ENCODE measurements at places on chromosomes 5 and 9.

DNA sequence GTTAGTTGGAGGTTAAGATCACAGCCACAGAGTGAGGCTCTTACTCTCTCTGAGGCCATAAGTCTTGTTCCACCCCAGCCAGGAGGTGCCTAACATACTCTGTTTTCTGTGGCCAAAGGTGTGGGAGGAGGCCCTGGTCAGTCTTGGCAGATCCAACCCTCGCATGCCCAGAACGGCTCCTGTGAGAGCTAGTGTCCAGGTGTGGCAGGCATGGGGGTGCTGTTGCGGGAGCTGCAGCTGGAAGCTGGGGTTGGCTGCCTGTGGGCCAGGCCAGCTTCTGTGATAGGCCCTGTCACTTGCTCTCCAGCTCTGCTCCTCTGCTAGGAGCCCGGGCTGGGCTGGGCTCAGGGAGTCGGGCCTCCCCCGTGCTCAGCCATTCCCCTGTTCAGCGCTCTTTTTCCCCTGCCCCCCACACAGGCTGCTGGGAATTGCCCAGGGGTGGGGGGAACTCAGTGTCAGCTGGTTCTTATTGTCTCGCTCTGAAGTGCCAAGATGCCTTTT is 31.6 kb downstream of the IER5L start:
- no peak for DNase-seq

DNA sequence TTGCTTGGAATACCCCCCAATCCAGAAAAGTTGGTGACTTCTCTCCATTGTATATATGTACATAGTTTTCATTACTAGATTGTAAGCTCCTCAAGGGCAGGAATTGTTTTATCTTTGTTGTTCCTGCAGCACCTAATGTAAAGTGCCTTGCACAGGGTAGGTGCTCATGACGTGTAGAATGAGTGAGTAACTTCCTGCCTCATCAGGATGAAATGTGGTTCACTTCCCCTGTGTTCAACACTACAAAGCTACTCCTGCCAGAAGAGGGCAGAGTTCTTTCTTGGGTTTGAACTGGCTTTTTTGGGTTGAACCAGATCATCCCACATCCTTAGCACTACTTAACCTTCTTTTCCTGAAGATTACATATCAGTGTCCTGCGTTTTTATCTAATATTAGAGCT is 23.9 kb downstream of the GTF3C4 start:
- DNase-seq, result peak; percentile 42

DNA sequence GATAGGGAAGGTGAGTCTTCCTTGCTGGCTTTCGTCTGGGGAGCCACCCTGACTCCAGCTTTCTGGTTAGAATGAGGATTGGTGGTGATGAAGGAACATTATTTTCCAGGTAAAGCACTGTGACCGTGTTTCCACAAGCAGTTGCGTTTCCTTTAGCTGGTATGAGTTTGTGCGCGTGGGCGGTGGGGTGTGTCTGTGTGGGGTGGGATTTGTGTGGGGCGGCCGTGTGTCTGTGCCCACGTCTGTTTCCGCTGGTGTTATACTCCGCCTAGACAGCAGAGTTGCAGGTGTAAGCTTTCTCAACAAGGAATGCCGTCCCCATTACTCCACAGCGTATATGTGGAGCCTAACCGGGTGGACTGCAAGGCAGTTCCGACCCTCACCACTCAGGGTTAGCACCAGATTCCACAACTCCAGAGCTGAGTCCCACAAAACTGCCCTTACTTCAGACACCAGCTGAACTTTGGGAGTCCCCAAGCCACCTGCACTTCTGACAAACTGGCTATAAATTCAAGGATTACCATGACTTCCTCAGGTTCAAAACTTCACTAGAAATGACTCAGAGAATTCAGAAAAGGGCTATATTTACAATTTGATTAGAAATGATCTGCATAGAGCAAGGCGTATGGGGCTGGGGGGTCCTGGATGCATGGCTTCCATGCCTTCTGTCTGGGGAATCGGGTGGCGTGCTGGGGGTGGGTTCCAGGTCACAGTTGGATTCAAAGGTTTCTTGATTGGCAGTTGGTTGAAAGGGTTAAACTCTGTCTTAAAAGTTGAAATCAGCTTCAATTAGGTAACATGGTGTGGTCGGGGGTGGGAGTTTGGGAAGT is 29.8 kb downstream of the PROP1 start:
- no peak for DNase-seq

GRCh38 chr5:14706615-14707021 is 42.1 kb downstream of the OTULIN start:
- peak; percentile 59 for DNase-seq

- no peak for DNase-seq
These were observed 414.9 kb downstream of the ENC1 start for GRCh38 chr5:74225587-74225986.

DNA sequence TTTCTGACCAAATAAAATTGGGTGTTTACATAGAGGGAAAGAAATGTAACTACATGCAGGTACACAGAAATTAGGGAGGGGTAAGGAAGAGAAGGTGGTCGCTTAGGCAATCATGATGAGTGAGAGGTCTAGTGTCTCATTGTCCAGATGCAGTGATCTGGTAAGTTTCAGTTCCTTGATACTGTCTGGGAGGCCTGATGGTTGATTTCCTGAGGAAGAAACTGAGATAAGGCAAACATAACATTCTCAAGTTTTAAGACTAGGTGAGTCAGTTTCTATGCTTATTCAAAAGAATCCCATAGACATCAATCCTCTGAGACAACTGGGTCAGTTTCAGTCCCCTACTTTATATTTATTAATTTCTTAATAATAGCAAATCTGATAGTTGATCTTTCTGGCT is 843.3 kb upstream of the CDH10 start:
- DNase-seq, result no peak

DNA sequence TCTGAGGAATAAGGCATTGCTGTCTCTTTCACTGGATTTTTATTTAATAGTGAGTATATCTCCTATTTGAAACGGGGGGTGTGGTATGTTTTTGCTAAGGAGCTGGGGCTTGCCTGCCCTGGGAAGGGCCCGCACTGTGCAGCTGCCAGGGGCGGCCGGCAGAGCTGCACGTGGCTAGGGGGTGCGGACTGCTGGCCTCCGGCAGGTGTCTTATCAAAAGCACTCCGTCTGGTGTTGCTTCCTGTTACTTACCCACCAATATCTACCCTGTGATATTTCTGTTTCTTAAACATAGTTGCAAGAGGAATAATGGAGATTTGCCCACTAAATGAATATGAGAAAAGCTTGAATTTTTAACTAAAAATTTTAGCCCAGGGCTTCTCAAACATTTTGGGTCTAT is 232.0 kb downstream of the IRX1 start:
- no peak for DNase-seq

DNA sequence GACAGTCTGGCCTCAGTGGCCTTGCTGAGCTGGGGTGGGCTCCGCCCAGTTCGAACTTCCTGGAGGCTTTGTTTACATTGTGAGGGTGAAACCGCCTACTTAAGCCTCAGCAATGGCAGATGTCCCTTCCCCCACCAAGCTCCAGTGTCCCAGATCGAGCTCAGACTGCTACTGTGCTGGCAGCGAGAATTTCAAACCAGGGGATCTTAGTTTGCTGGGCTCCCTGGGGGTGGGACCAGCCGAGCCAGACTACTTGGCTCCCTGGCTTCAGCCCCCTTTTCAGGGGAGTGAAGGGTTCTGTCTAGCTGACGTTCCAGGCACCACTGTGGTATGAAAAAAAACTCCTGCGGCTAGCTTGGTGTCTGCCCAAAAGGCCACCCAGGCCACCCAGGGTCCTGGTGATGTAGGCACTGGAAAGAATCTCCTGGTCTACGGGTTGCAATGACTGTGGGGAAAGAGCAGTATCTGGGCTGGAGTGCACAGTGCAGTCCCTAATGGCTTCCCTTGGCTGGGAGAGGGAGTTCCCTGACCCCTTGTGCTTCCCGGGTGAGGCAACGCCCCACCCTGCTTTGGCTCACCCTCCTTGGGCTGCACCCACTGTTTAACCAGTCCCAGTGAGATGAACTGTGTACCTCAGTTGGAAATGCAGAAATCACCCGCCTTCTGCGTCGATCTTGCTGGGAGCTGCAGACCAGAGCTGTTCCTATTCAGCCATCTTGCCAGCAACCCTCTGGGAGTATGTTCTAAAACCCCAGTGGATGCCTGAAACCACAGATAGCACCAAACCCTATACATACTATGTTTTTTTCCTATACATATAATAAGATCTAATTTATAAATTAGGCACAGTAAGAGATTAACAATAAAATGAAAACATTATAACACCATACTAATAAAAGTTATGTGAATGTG is 95.5 kb downstream of the TMEM161B start:
- no peak for DNase-seq

DNA sequence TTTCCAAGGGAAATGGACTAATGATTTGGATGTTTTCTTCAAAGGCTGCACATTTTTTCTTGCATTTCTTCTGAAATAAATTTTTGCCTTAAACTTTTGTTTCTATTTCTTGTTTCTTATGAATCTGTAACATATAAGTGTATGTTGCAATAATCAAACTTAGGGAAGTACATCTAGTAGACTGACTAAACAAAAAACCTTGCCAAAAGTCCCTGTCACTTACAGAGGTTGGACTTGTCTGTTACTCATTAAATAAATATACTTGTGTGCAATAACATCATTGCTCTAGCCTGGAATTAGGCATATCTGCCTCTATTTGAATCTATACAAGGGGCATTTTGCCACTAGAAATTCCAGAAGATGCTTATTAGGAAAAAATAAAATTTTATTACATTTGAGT is 56.6 kb downstream of the C6 start:
- no peak for DNase-seq

DNA sequence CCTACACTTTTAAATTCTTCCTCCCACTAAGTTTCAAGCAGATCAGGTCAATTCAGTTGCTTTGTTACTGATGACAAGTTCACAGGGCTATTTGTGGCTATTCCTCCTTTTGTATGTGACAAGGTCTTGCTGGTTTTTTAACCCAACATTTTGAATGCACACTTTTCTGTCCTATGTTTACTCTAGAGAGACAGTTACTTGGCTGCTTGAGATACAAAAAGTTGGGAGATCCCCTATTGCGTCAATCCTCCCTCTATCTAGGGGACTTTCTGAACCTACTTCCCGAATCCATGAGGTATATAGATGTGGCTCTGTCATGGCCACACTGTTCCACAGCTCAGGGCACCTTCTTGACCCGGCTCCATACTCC is 386.7 kb downstream of the NTRK2 start:
- no peak for DNase-seq

- no peak for DNase-seq
These were observed 353.2 kb downstream of the PRR16 start for GRCh38 chr5:120817044-120817985.

DNA sequence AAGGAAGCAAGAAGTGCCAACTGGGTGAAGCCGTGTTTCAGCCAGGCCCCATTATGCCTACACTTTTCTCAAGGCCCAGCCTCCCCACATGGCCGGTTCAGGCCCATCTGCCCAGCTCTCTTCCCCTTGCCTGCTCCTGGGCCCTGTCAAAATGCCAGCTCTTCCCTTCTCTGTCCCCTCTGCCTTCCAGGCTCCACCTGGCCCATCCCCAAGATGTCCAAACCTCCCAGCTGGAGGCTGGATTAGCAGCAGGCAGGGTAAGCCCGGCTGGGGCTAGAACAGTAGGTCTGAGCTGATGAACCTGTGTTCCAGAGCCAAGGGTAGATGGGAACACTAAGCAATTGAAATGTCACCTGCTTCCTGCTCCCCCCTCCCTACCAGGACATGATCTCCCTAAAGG is 64.1 kb upstream of the HSPA9 start:
- DNase-seq, result no peak

DNA sequence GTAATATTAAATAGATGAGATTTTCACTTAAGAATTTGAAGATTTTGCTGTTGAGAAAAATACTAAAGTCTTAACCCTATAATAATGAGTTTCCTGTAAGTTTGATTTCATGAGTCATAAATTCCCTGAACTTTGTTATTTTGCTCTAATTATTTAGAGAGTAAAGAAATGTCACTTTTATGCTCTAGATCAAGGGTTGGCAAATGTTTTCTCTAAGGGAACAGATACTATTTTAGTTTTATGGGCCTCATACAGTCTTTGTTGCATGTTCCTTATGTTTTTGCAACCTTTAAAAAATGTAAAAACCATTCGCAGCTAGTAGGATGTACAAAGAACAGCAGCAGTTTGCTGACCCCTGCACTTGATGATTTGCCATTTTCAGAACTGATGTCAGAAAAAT is 480 bp upstream of the TXNDC8 start:
- DNase-seq, result no peak

GRCh38 chr9:130919559-130920145 is 19.4 kb downstream of the FIBCD1 start:
- no peak for DNase-seq

- no peak for DNase-seq
These were observed 60.5 kb downstream of the ASTN2 start for GRCh38 chr9:117354244-117354847.

GRCh38 chr5:121350181-121350930 is 501.3 kb upstream of the FTMT start:
- DNase-seq, result no peak

DNA sequence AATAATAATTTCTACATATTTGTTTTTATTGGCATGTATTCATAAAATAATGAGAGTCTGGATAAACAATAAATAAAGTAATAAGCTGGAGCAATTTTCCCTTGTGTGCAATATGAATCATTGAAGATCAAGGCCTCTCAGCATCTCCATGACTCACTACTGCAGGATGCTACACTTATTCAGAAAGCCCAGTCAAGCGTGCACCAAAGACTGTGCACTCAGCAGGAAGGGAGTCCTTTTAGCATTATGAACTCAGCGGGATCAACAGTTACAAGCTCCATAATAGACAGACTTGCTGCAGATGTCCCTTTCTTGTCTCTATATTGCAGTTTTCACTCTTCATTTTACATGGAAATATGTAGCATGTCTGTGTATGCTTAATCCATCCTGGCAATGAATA is 485.3 kb downstream of the CDH9 start:
- DNase-seq, result no peak

- DNase-seq, result no peak
These were observed 85.4 kb upstream of the EQTN start for GRCh38 chr9:27382308-27382707.

GRCh38 chr5:91296674-91297143 is 86.4 kb downstream of the ARRDC3 start:
- DNase-seq, result no peak

DNA sequence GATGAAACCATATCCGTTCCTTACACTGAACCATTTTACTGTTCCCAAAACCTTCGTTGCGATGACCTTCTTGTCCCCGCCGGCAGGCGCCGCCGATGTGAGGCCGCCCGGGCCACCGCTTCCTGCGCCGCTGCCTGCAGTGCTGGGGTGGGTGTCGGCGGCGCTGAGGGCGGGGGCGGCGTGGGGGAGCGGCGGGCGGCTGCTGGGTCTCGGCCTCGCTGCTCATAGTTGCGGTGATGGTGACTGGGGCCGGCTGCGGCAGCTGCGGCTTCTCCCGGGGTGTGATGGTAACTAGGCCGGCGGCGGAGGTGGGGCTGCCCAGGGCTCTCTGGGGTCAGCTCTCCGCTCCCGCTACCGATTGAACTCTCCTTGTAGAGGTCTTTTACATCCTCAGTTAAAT is 14.1 kb upstream of the OR2S2 start:
- peak; percentile 48 for DNase-seq
